ENCODE measurements at places on chromosomes 3 and 15.

DNA sequence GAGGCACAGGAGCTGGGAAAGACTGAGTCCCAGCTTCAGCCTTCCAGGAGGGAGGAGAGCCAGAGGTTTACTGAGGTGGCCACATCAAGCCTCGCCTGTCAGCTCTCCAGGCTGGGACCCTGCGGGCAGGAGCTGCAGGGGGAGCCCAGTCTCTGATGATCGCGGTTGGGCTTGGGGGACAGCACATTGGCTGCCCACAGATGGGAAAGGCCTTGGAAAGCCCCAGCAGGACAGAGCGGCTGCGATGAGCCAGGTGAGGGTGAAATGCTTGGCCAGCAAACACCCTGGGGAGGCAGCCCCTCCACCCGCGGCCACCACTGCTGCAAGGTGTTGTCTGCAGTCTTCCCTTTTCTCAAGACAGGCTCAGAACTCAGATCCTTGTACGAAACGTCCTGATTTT lies 31.2 kb downstream of the SEC61A1 start:
- no peak for DNase-seq

GRCh38 chr3:63753567-63753966 lies 65.5 kb upstream of the C3orf49 start:
- DNase-seq: no peak

DNA sequence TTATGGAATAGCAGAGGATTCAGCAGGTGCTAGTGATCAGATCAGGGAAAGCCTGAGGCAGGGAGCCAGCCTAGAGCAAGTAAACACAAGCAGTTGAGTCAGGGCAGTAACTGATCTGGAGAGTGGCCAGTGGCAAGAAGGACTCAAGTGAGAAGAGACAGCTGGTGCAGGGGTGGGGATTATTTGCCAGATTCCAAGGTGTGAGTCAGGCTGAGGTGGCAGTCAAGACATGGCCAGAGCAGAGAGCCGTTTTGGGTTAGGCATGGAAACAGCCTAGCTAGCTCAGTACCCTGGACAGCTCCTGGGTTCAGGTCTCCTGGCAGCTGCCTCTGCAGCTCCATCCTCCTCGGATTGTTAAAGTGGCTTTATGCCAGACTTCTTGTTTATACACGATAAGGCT lies 281.9 kb upstream of the ONECUT1 start:
- no peak for DNase-seq

DNA sequence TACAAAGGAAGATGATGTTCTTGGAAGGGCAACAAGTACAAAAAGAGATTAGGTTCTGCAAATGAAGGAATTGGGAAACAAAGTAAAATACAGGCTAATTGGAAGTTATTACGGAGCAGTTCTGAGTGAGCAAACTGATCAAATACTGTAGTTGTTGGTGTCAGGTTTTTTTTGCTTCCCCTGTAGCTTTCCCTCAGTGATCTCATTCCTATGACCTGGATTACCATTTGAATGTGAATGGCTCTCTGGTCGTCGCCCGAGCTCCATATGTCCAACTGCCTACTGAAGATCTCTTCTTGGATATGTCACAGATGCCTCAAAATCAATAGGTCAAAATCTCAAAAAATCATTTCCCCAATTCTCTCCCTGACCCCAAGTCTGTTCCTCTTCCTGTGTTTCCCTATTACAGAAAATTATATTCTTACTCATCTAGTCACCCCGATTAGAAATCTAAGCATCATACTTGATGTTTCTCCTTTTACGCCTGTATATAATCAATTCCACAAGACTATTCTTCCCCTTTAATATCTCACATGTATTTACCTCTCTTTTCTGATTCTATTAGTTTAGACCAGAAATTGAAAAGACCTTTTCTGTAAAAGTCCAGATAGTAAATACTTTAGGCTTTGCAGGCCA lies 29.0 kb downstream of the GOLM2 start:
- DNase-seq: no peak

GRCh38 chr3:168416446-168416845 lies 320.7 kb upstream of the GOLIM4 start:
- DNase-seq: no peak

GRCh38 chr3:191005790-191006189 lies 143.3 kb upstream of the GMNC start:
- DNase-seq: no peak

GRCh38 chr3:195105841-195106417 lies 165.0 kb downstream of the XXYLT1 start:
- DNase-seq: no peak

DNA sequence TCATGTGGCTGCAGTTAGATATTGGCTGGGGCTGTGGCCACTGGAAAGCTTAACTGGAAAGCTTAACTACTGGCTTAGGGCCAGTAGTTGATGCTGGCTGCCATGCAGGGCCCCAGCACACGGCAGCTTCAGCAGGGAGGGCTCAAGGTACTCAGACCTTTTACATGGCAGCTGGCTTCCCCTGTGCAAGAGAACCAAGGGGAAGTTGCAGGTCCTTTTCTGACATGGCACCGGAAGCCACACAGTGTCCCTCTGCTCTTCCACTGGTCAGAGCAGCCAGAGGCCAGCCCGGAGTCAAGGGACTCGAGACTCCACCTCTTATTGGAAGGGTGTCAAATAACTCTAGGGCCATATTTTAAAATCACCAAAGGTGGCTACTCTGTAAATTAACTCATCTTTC lies 24.5 kb downstream of the CCR9 start:
- DNase-seq: no peak

DNA sequence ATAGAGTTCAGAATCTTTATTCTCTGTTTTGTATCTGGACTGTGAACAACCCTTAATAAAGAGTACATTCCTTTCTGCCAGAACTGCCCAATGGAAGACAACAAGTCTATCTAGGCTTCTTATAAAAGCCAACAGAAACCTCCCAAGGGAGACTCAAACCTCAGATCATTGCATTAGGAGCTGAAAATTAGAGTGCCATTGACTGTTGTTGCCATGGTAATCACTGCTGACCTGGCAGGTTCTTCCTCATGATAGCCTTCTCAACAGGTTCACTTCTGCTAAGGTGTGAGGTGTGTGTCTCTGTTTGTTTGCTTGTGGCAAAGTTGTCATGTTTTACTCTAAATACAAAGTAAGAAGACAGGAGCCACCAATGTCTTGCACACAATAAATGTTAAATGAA lies 79.2 kb downstream of the TMEM108 start:
- DNase-seq: no peak

DNA sequence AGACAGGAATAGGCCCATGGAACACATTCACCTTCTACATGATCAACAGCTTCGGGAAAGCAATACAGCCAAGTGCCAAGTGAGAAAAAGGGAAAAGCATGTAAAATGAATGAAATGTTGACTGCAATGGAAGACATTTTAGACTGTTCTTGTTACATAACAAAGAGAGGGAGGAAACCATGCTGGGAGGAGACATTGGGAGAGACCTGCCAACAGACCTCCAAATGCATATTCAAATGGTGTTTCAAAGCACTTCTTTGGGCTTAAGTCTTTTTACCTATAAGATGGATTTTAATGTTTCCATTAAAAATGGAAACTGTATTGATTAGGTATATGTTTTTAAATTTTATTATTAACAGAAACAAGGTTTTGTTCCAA lies 350.0 kb upstream of the THBS1 start:
- no peak for DNase-seq

- no peak for DNase-seq
Measured at GRCh38 chr15:90617668-90618097, 88.0 kb downstream of the CRTC3 start.

DNA sequence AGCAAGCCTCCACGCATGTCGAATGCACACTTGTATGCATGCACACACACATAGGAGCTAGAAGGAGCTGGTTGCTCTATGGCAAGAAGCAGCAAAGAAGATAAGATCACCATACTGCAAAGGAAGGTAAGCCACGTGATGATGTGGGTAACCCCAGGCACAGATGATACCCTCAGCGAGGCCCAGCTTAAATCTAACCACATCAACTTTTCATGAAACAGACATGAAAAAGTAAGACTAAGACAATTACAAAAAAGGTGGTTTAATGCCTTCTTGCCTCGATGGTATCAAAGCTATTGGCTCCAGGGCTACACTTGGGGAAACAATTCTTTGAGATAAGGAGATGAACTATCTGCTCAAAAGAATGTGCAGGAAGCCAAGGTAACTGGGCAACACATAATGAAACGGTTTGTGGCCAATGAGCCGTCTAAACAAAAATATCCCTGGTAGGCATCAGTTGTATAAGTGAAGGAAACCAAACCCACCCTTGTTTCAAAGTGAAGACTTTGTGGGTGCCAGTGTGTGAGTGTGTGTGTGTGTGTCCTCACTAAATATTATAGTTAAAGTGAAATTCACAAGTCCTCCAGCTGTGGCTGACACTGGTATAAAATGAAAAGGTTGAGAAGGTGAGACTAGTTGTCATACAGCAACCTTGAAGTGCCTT lies 365.7 kb upstream of the ICE2 start:
- peak; percentile 37 for DNase-seq

DNA sequence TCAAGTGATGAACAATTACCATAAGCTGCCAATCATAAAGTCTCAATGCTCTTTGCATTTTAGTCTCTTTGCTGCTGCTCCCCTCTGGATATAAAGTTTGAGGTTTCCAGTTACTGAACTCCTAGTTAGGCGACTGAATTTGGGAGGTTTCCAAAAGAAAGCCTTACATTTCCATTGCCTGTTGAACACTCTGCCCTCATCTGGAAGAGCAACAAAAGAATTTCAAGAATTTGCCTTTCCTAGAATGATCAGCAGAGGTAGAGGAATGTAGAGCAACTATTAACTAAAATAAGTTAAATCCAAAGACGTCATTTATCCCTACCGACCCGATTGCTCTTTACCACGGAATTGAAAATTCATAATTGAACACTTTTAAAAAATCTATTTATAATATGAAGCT lies 53.4 kb upstream of the PRICKLE2 start:
- DNase-seq: no peak

GRCh38 chr3:6228958-6229683 lies 631.8 kb upstream of the GRM7 start:
- DNase-seq: no peak

- no peak for DNase-seq
Measured at GRCh38 chr3:184595726-184596125, 34.1 kb downstream of the EPHB3 start.

DNA sequence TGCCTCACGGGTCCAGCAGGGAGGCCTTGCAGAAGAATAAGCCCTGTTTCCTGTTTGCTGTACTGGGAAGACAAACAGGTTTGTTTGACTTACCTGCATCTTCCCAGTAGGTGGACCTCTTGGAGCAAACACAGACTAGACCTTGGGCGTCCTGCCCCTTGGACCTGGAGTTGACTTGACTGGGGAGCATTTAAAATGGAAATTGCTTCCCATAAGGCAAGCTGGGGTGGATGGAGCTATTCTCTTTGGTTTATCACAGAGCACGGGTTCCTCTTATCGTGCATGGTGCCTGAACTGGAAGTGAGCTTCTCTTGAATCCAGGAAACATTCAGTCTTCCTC lies 151.4 kb downstream of the RPLP1 start:
- no peak for DNase-seq

DNA sequence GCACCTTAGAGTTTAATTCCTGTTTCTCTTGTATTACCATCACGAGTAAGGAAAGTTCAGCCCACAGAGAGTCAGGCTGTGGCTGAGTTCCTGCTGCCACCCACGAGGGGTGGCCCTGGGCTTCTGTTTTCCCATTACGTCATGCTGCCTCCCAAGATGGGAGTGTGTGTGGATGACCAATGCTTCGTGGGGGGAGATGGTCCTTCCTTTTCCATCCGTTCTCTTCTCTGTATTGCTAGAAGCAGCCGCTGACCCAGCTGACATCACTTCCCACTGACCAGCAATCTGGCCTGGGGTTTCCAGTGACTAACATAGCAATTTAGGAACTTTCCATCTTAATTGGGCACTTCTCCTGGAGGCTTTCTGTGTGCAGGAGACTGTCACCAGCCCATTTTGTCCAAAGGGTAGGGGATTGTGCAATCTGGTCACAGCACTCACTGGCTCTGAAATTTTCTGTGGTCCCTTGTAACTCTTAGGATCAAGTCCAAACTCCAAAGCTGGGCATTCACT lies 9.3 kb downstream of the IRAK2 start:
- no peak for DNase-seq

- DNase-seq: no peak
Measured at GRCh38 chr15:80211976-80212375, 40.0 kb downstream of the CTXND1 start.

DNA sequence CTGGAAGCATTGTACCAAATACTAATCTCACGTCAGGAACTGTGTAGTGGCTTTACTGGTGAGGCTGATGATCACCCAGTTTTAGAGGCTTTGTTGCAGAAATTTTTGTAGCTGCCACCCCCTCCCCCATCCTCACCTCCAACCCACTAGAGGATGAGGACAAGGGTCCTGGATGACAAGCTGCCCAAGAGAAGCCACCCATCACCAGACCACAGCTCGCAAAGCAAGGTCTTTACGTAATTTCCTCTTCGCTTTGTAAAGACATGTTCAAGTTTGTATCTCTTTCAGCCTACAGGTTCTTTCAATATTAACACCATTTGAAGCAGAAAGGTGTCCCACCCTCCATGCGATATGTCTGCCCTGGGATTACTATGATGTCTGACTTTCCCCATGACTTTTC lies 74.2 kb downstream of the LDHAL6B start:
- no peak for DNase-seq

DNA sequence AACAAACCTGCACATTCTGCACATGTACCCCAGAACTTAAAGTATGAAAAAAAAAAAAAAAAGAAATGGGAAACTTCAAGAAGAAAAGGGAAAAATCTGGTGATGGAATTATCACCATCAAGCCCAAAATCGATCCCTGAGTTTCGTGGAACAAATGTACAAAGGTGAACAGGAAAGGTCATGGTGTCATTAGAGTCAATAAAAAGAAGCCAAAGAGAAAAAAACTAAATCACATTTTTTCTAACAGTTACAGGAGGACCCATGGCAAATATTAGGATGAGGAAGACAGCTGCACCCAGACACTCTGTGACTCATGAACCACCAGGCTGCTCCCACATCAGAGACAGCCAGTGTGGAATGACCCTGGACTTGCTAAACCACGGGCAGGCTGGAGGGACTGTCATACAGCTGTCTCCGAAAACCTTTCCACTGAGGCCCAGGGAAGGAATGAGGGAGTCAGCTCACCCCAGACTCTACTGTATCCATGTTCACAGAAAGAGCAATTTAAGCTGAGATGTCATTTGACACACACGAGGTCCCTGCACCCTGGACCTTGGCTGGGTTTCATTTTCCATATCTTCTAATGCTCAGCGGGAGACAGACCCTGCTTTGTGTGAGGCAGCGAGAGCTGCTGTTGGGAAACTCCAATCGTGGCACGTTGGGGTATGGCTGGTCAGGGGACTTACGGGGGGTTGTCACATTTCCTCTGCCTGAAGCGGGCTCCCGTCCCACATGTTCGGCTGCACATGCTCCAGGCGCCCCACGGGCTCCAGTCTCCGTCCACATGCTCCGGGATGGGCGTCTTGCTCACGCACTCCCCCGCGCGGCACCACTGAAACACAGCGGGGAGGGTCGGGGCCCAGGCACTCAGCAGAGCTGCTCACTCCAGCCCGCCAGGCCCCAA lies 210.2 kb downstream of the ADAMTS17 start:
- DNase-seq: no peak

- no peak for DNase-seq
Measured at GRCh38 chr3:160180581-160181216, 44.5 kb upstream of the C3orf80 start.

DNA sequence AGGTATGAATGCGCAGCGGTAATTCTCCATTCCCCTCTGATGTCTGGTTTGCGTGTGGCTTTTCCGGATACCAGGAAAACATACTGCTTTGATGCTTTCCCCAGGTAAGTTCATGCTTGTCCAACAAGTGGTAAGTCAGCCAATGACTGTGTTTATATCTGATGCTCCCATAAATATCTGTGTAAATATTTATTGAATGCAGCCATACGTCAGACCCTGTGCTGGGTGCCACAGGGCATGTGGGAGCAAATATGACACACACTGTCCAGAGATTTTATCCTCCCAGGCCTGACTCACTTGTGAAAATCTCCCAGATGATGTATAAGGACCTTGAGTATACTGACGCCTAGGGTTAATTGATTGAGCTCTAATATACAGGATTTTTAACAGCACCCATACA lies 29.6 kb upstream of the CEMIP start:
- DNase-seq: no peak
